ENCODE measurements at places on chromosomes 2 and 18.

DNA sequence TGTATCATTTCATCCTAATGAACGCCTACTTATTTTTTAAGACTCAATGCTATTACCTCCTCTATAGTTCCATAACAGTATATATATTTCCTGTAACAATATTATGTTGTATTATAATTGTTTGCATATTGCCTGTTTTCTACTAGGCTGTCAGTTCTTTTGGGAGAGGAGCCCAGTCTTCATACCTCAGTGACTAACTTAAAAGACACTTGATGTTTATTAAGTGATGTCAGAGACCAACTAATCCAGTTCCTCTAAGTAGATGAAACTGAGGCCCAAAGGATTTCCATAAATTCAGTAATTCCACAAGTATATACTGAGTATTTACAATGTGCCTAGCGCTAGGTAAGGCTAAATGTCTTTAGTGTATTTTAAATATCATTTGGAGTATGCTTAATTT lies 48.9 kb upstream of the AAK1 start:
- DNase-seq = no peak

- no peak for DNase-seq
Measured at GRCh38 chr2:64386676-64387075, 67.3 kb upstream of the LGALSL start.

DNA sequence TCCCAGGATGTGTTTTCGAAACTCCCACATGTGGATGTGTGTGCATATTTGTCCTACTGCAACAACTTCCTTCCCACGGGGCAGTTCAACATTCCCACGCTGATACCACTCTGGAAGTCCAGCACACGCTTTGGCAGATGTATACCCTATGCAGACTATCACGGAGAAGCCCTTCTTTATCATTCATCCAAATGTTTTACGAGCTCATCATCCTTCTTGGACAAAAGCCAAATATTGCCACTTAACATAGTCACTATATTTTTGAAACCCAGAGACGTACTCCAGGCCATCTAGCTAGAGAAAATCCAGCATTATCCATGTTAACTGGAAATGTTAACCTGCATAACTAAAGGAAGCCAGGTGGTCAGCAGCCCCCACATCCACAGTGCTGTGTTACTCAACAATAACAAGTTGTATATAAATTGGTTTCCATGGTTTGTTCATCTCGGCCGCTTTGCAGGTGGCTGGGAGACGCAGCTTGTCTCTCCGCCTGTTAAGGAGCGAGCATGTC lies 131.5 kb downstream of the ZNF532 start:
- no peak for DNase-seq

- no peak for DNase-seq
Measured at GRCh38 chr18:50190236-50190635, 4.7 kb downstream of the MYO5B start.

GRCh38 chr18:45938488-45938935 lies 28.6 kb downstream of the EPG5 start:
- DNase-seq = no peak

- DNase-seq = no peak
Measured at GRCh38 chr2:239288951-239289511, 111.8 kb downstream of the HDAC4 start.

- DNase-seq = peak; percentile 20
Measured at GRCh38 chr2:188449971-188450370, 158.3 kb downstream of the GULP1 start.
